H54 (cell line): ENCODE measurements at places on chromosomes 4 and X.

- DNase-seq, result no peak
These were observed 19.2 kb downstream of the SUPT20HL2 start for GRCh38 chrX:24294619-24295018.

DNA sequence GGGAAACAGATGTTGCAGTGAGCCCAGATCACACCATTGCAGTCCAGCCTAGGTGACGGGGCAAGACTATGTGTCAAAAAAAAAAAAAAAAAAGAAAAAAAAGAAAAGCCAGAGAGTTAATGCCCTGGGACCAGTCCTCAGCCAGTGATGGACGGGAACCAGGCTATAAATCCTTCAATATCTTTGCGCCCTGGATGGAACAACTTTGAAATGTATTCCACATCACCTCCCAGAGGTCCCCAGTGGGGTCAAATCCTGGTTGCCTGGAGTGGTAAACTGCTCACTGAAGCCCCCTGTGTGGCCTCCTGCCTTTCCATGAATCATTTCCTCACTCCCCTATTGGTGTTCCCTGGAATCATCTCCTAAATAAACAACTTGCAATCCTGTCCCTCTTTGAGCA is 166.9 kb downstream of the DEFB131A start:
- DNase-seq, result no peak

DNA sequence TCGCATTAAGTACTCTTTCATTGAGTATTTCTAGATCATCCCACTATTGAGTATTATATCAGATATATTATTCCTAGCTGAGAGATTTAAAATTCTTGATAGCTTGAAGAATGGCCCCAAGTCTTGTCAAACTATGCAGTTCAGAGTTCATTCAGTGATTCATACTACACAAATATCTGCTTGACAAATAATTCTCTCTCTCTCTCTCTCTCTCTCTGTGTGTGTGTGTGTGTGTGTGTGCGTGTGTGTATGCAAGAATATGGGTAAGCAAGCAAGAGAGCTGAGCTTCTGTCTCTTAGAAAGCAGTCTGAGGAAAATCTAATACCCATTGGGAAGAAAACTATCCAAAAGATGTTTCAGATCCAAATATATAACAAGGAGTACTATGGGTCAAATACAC is 142.0 kb downstream of the SLC10A7 start:
- no peak for DNase-seq

GRCh38 chr4:84994280-84994679 is 27.8 kb upstream of the WDFY3 start:
- DNase-seq, result no peak

- DNase-seq, result no peak
These were observed 493 bp upstream of the KCNIP4 start for GRCh38 chr4:21949073-21949457.

DNA sequence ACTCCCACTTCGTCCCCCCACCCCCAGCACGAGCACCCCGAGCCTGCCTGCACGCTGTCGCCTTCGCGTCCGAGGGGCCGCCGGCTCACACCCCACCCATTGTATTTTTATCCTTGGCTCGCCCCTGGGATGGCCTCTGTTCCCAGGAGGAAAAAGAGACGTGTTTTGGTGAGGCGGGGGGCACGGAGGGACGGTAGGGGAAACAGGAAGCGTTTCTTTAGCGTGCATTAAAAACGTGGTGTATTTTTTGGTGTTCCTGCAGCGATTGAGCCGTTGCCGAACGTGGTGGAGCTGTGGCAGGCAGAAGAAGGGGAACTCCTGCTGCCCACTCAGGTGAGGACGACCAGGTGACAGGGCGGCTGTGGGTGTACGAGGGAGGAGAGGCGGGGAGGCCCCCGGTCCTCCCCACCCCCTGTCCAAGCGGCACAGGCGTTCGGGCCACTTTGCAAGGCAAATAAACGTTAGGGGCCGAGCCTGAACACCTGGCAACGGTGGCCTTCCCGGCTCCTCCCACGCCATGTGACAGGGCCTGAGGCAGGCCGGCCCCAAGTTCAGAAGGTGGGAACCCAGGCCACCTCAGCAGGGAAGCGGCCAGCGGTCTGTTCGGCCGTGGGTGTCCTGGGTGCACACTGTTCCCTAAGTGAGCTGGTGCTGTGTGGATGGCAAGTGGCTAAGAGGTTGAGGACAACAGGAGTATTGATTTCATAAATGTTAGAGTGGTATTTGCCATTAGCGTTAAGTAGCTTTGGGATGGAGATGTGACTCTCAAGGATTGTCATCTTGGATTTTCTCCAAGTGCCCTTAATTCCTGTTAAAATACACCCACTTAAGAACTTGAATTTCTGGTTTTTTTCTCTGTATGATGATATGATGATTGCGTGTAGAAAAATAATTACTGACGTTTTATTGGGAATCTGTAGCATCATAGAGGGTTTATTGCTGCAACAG is 1.1 kb downstream of the TMEM131L start:
- peak; percentile 12 for DNase-seq

DNA sequence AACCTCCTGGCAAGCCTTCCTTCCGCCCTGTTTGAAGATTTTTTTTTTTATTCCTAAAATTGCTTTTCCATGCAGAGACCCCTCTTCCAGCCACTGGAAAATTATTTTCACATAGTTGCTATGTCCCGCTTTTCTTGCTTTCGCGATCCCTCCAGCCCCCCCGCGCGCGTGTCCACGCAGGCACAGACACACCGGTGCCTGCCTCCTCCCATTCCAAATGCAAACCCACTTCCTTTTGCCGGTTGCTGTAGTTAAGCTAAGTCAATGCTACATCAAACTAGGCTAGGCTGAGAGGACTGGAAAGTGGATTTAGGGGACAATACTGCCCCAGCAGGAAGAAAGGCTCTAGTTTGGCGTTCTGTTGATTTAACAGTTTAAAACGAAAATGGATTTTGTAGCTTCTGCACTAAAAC is 111.0 kb downstream of the DHX15 start:
- peak; percentile 58 for DNase-seq

- peak; percentile 15 for DNase-seq
These were observed 18.7 kb downstream of the SCFD2 start for GRCh38 chr4:53346920-53347852.

- no peak for DNase-seq
These were observed 86.9 kb downstream of the EGF start for GRCh38 chr4:109999585-109999912.

- DNase-seq, result no peak
These were observed 59.5 kb downstream of the HTRA3 start for GRCh38 chr4:8328866-8329559.

DNA sequence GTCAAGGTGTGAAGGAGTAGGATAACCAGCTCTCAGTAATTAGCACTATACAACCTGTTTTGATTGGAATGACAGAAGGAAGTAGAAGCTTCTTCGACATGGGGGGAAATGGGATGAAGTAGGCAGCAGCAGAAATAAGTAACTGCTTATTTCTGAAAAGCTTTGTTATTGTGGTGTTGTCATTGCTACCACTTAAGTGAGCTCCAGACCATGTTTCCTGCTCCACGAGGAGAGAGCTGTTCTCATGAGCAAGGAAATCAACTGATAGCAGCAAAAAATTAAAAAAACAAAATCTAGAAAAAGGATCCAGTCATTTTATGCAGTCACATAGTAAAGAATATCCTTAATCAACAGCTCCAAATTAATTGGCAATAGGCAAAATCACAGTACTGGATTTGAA is 106.1 kb upstream of the TLL1 start:
- no peak for DNase-seq

DNA sequence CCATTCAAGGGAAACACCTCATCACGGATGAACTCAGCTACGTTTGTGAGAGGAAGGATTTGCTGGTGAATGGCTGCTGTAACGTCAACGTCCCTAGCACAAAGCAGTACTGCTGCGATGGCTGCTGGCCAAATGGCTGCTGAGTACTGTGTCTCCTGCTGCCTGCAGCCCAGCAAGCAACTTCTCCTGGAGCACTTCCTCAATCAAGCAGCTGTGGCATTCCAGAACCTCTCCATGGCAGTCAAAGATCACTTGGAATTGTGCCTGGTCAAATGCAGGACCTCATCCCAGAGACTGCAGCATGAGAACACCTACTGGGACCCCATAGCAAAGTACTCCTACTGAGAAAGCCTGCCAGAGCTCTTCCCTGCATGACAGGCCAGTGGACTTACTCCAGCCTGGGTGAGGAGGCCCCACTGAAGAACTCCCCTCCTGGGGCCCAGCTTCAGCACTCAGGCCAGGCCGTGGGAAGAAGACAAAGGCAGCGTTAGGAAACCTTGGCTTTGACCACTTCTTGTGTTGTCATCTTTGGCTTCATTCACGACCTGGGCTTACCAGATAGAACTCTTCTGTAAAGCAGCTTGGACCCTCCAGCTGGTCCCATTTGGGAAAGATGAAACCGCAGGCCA is 244.3 kb downstream of the RBMX2 start:
- DNase-seq, result no peak

DNA sequence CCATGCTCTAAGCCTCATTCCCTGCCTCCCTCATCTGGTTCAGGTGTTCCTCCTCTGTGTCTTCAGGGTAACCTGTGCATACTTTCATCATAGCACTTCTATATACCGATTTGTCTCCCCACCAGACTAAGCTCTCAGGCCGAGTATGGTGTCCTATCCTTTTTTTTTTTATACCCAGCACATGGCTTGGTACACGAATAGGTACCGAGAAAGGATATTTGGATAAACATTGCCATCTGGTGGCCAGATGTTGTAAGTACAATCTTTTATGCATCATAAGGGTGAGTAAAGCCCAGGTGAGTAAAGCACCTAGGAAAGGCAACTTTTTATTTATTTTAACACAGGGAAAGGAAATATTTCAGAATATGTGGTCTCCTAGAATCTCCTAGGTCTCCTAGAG is 68.4 kb downstream of the MID2 start:
- peak; percentile 21 for DNase-seq

- DNase-seq, result no peak
These were observed 129.8 kb downstream of the MXRA5 start for GRCh38 chrX:3216581-3217180.

GRCh38 chrX:21590012-21590776 is 67.9 kb downstream of the KLHL34 start:
- DNase-seq, result no peak

- no peak for DNase-seq
These were observed 16.5 kb downstream of the UTP3 start for GRCh38 chr4:70704931-70705182.

GRCh38 chr4:132218406-132218805 is 930.7 kb upstream of the PCDH10 start:
- DNase-seq, result no peak

DNA sequence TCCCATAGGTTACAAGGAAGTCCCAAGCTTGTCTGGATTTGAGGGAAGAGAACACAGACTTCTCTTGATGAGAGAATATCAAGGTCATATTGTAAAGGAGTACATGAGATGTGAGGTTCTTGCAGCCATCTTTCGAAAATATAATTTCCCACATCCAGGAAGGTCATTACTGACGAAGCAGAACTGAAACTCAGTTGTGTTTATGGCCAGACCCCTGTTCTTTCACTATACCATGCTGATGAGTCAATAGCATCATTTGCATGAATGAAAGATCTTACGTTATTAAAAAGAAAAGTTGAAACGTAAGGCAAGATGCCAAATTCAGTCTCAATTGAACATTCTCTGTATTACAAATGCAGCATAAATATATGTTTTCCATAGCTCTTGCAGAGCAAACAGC is 14.2 kb upstream of the CCDC149 start:
- DNase-seq, result no peak
